ENCODE measurements at places on chromosomes 16 and 17.
A peak's percentile ranks its signal among the peaks of the same experiment; 100 is the strongest.

GRCh38 chr16:50407351-50407750 lies 38.6 kb upstream of the BRD7 start:
- no peak for DNase-seq

DNA sequence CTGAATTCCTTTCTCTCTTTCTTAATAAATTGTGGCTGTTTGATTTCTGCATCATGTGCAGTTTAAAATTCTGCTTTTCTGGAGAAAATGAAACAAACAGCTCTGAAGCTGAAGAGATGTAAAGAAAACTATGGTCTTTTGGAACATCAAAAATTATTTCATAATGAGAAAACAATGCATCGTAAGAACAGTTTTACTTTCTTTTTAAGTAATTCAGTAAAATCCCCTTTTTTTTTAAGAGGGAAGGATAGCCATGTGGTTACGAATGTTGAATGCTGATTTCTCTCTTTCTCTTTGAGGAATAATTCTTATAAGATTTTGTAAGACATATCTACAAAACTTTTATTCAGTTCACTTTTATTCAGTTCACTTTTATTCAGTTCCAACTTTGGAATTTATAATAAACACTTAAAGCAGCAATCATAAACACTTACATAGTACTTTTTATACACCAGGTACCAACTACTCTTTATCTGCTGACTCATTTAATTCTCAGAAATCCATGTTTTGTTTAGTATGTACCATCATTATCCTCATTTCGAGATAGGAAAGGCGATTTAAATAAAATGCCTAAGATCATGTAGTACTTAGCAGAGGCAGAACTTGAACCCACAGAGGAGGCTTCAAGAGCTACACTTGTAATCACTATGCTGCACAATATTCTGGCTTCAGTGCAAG lies 26.6 kb downstream of the CNTNAP4 start:
- no peak for DNase-seq

DNA sequence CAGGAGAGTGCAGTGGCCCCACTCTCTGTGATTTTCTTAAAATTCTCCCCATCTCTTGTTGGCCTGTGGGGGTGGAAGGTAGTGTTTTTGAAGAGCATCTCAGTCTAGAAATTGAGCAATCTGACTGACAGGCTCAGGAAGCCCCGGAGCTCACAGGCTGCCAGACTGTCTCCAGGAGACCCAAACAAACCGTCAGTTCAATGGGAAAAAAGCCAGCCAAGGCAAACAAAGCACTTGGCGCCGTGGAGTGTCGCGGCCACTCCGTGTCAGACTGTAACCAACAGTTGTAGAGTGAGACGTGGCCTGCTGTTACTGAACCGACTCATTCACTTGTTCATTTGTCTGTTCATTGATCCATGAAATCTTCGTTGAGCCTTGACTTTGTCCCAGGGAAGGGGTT lies 33.7 kb downstream of the RGS9 start:
- DNase-seq = peak; percentile 53

DNA sequence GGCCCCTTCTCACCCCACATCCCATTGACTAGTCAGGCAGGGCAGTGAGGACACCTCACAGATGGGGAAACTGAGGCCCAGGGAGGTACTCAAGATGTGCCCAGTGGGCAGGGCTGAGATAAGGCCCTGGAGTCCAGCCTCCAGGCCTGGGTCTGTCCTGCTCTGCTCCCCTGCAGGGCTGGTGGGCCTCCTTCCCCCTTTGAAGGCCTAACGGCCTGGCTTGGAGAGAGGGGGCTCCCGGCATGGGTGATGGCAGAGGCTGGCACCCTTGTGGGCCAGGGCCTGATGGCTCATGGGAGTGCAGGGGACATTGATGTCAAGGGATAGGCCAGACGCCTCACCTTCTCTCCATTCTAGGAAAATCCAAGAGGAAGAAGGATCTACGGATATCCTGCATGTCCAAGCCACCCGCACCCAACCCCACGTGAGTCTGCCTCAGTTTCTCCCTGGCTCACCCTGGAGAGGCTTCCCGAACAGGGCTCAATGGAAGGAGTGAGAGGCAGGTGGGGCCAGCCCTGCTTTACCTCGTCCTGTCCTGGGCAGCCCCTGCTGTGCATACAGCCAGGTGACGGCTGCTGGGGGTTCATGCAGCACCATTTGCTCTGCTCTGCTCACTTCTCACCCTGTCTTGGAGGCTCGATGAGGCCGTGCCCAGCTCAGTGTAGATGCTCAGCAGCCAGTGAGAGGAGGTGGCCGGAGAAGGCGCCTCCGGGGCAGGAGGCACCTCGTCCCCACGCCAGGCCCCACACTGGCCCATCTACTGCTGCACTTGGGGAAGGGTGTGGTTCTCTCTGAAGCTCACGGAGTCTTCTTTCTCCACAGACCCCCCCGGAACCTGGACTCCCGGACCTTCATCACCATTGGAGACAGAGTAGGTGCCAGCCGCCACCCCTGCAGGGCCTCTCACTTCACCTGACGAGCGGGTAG lies 13.8 kb downstream of the MAP2K3 start:
- DNase-seq = no peak

- DNase-seq = no peak
Observed at GRCh38 chr17:53141280-53141679, 681.4 kb upstream of the KIF2B start.
